ENCODE measurements at places on chromosomes 6 and 20.

- no peak for DNase-seq
Measured at GRCh38 chr6:122717350-122717749, 62.2 kb upstream of the FABP7 start.

DNA sequence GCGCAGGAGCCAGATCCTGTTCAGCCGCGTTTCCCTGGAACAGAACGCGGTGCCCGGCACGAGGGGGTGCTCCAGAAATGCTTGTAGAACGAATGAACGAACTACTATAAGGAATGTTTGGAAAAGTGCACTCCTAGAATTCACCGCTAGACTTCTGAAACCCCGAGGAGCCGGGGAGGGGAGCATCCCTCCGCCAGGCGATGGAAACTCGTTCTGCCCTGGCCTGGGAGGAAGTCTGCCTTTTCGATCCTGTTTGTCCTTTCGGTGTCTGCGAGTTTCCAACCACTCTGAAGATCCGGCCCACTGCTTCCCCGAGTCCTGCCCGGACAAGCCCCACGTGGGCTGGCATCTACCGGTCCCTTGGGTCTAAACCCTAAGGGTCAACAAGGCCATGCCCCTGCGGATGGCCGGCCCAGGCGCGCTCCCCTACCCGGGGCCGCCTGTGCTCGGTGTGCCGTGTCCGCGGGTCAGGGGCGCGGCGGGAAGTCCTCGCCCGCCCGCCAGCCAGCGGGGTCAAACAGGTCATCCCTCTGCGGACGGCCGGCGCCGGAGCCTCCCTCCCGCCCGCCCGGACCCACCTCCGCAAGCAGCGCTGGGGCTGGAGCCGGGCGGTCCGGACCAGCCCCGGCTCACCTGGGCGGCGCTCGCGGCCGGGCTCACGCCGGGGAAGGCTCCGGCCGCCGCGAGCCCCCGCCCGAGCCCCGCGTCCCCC is 526 bp downstream of the SULF2 start:
- DNase-seq, result no peak

- DNase-seq, result no peak
Measured at GRCh38 chr20:61461461-61461860, 209.4 kb downstream of the CDH4 start.

- no peak for DNase-seq
Measured at GRCh38 chr20:10321138-10321717, 102.6 kb downstream of the SNAP25 start.

- DNase-seq, result no peak
Measured at GRCh38 chr6:167683028-167683862, 143.5 kb upstream of the AFDN start.

DNA sequence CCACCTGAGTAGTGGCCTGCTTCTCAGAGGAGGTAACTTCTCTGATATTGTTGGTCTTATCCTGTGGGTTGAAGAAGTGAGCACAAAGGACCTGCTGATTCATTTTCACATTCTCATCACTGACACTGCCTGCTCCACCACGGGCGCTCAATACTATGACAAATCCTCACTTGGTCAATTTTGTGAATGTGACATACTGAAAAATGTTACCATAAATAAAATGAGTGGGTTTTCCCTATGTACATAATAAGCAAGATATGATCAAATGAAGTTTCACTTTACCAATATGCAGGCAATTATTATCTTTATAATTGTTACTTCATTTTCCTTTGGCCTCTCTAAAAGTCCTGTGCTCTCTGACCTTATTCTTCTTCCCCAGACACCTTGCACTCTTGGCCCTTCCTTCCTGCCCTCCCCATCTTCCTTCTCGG is 71.5 kb upstream of the RIPOR2 start:
- no peak for DNase-seq

- DNase-seq, result no peak
Measured at GRCh38 chr6:5469101-5469846, 208.0 kb downstream of the FARS2 start.

GRCh38 chr6:79656134-79656533 is 25.0 kb downstream of the SH3BGRL2 start:
- no peak for DNase-seq

DNA sequence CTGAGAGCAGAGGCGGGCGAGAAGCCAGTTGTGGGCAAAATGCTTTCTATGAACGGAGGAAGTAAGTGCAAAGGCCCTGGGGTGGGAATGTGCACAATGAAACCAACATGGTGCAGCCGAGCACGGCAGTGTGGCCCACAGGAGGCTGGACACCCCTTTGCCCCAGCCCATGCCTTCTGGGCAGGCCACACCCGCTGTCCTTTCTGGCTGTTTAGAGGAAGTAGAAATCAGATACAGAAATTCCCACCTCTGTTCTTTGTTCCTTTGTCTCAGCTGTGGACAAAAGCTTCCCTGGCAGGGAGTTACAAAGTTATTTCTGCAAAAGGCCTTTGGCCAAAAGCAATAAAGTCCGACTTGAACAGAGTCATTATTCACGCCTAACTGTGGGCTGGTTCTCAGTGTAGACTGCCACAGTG is 11.9 kb downstream of the SULF2 start:
- no peak for DNase-seq

DNA sequence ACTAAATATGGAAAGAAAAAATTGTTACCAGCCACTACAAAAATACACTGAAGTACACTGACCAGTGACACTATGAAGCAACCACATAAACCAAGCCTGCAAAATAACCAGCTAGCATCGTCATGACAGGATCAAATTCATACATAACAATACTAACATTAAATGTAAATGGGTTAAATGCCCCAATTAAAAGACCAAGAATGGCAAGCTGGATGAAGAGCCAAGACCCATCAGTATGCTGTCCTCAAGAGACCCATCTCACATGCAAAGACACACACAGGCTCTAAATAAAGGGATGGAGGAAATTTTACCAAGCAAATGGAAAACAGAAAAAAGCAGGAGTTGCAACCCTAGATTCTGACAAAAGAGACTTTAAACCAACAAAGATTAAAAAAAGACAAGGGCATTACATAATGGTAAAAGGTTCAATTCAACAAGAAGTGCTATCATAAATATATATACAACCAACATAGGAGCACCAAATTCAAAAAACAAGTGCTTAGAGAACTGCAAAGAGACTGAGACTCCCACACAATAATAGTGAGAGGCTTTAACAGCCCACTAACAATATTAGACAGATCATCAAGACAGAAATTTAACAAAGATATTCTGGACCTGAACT is 104.8 kb downstream of the HACE1 start:
- DNase-seq, result no peak

DNA sequence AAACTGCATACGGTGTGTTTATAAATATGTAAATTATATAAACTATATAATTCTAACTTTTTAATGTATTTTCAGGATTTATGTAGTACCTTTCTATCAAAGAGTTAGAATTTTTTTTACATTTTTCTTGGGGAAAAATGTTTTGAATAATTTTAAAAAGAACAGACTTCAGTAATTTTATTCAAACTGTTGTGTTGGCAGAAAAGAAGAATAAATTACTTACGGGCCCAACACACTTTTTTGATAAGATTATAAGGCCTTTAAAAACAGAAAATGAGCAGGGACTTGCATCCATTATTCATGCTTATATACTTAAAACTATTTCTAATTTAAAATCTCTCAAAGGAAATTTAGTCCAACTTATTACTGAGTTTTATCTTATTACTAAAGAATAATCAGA is 58.2 kb downstream of the KIF16B start:
- DNase-seq, result no peak

GRCh38 chr20:22402550-22402949 is 181.8 kb downstream of the FOXA2 start:
- DNase-seq, result no peak

- DNase-seq, result no peak
Measured at GRCh38 chr6:7848229-7848628, 62.4 kb downstream of the TXNDC5 start.

GRCh38 chr20:59064214-59064722 is 21.7 kb upstream of the PRELID3B start:
- DNase-seq, result no peak

DNA sequence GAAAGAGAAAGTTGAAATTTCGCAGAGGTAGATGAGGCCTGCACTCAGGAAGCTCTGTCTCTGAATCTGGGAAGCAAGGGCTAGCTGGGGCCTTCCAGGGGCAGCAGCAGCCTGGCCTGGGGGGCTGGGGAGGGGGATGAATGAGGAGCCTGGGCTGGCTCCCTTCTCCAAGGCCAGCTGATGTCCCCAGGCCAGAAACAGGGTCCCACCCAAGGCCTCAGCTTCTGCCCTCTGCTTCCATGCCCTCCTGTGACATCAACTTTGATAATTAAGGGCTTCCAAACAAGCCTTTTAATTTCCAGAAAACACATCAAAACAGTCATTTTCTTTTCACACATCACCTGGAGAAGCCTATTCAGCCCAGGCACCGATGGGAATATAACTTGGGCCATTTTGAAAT is 15.4 kb downstream of the TFAP2A start:
- DNase-seq, result no peak

GRCh38 chr6:126094411-126094810 is 108.1 kb downstream of the TRMT11 start:
- DNase-seq, result no peak

- DNase-seq, result no peak
Measured at GRCh38 chr6:165556116-165556843, 106.8 kb downstream of the PDE10A start.

DNA sequence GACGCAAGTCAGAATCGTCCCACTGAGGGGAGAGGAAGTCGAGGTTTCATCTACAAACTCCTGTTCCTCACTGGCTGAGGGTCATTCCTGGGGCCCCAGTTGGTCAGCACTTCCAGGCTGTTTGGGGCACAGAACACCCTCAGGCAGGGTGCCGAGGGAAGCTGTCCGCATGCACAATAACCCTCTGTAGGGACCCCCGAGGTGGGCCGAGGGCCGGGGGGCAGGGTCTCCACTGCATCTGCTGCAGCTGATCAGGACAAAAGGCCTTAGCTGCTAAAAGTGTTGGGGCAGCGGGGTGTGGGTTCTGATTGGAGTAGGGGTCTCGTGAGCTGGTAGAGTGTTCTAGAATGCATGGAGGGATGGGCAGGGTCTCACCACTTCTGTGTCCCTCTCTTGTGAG is 125.1 kb downstream of the TOX2 start:
- DNase-seq, result no peak

- DNase-seq, result no peak
Measured at GRCh38 chr6:107786709-107787588, 37.2 kb downstream of the SCML4 start.

DNA sequence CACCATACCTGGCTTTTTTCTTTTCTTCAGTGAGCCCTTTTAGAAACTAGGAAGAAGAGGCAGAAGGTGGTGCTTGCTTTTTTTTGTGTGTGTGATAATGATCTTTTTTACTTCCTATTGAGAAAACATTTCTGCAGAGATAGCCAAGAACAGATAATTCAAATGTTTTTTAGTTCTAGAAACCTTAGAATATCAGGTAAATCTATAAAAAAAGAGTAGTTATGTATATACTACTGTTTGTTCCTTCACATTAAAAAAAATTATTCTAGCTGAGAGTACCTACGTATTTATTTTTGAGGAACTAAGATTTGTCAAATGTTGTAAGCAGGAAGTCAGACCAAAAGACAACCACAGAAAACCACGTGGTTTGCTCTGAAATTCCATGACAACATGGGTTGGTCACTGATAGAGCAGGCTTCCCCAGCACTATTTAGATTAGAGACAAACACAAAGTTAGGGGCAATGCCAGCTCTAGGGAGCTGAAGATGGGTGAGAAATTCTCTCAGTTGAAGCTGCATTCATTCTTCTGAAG is 12.8 kb downstream of the STK4 start:
- DNase-seq, result peak; percentile 17

GRCh38 chr6:26331218-26332073 is 33.6 kb upstream of the BTN3A2 start:
- no peak for DNase-seq

DNA sequence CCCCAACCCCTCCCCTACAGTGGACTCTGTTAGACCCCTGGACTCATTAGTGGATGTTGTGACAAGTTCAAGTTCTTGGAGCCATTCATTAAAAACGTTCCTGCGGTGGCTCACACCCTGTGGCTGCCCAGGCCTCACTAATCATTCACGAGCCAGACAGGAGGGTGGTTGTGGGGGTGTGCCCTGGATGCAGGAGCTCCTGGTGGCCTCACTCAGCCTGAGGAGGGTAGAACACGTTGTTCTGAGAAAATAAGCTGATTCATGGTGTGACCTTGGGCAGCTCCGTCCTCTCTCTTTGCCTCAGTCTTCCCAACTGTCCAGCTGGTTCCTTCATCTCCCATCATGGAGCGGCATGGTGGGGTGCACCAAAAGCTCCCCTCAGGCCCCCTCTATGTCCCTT is 16.7 kb downstream of the SLC13A3 start:
- DNase-seq, result no peak

DNA sequence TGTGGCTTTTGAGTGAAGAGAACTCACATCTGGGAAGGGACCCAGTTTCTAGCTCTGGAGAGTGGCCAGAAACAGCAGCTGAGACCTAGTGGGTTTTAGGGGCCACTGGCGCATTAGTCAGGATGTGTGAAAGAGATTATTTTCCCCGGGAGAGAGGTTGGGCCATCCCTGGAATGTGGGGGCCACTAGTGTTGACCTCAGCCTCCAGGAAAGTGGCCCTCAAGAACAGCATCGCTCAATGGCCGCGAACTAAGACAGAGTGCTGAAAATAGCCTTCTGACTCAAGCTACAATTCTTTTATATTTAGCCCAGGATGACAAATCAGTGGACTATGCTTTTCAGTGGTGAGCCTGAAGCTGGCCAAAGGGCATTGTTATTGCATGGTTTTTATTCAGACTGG is 210.4 kb upstream of the RNF24 start:
- no peak for DNase-seq

- DNase-seq, result no peak
Measured at GRCh38 chr6:155031091-155031490, 36.0 kb downstream of the TIAM2 start.

DNA sequence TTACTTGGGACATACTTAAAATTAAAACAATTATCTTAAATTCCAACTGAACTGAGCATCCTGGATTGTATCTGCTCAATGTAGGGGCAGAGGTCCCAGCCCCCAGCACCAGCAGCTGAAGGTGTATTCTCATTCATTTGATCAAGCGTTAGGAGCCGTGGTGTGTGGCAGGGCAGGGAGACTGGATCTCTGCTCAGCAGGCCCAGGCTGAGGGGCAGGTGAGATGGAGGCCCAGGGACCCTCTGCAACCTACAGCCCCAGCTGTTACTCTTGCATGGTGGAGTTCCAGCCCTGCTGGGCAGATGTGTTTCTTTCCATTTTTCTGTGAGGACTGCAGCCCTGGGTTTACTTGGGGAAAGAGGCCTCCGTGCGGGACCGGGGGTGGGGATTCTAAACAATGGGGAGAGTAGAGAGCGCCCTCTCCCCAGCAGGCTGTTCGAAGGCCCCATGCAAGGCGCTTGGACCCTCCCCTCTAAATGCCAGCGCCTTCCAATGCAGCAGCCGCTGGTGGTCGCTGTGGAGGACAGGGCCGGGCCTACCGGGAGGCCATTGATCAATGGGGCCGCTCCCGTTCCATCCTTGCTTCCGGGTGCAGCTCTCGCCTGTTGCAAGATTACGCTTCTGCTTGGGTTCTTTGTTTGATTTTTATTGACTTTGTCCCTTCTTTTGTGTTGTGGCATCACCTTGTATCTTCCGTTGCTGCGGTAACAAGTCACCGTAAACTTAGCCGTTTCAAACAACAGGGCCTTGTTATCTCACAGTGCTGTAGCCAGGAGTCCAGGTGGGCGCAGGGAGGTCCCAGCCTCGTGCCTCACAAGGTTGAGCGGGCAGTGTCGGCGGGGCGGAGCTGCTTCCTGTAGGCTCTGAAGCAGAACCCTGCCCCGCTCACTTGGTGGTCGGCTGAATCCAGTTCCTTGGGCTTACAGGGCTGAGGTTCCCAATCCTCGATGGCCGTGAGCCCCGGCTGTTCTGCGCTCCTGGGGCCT is 134.8 kb upstream of the PHACTR3 start:
- no peak for DNase-seq
